ENCODE measurements at places on chromosomes 1 and 21.

GRCh38 chr1:232992227-232992626 lies 41.8 kb downstream of the NTPCR start:
- no peak for DNase-seq

DNA sequence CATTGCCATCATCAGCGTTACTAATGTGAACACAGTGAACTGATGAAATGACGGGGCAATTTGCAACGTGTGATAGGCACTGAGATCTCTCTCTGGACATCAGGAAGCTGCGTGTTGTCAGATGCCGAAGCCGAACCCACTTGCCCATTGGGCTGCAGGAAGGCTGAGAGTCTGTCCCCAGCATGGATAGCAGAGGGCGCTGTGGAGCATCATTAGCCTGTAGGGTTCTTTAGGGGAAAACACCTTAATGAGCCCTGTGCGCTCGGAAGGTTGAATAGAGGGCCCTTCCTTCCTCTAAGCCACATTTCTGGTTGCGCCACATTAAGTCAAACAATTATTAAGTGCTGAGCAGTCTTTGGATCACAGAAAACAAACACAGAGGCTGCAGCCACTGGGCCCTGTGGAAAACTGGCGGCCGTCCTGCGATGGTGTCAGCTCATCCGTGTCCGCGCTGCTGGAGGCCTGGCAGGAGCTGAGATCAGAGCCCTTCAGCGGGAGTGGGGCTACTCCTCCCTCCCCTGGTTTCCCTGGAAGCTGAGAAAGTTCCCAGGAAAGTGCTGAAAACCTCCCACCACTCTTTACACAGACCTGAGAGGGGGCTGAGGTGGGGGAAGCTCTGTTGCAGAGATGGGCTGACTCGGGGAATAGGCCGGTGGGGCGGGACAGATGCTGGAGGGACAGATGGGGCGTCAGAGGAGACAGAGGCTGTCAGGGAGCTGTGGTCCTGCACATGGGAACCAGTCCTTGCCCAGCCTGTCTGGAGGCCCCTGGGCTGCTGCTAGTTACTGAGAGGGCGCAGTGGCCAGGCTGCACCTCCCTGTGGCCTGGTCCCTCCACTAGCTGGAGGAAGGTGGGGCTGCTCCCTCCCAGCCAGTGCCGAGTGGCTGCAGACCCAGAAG lies 12.7 kb downstream of the TFF2 start:
- DNase-seq, result no peak

DNA sequence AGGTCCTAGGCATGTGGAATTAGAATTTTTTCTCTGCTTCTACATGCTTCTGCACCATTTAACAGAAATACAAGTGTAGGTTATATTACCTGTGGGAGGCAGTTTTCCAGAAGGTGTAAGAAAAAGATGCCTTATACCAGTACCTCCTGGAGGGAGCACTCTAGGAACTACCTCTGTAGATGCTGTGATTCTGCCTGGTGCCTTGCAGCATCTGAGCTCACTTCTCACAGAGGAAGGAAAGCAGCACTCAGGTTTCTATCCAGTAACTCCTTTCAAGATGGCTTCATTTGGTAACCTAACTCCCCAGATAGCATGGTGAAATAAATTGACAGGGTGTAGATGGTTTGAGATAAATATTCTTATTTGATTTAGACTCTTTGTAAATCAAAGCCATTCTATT lies 50.3 kb downstream of the GIPC2 start:
- no peak for DNase-seq

DNA sequence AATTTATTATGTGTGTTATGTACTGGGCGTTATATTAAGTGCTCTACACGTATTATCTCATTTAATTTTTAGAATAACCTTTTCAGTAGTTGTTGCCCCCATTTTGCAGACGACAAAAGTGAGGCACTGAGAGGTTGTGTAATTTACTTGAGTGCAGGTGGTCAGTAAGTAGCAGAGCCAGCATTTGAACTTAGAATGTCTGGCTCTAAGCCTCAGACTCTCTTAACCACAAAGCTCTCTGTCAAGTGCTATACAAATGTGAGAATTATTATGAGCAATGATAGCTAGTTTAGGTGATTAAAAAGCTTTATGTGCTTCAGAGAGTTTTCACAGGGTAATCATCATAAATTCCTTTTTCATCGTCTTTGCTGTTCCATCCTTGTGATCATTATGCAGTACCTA lies 96.3 kb upstream of the UBE2U start:
- no peak for DNase-seq

- DNase-seq, result no peak
Measured at GRCh38 chr1:236773919-236774318, 21.2 kb upstream of the MTR start.

DNA sequence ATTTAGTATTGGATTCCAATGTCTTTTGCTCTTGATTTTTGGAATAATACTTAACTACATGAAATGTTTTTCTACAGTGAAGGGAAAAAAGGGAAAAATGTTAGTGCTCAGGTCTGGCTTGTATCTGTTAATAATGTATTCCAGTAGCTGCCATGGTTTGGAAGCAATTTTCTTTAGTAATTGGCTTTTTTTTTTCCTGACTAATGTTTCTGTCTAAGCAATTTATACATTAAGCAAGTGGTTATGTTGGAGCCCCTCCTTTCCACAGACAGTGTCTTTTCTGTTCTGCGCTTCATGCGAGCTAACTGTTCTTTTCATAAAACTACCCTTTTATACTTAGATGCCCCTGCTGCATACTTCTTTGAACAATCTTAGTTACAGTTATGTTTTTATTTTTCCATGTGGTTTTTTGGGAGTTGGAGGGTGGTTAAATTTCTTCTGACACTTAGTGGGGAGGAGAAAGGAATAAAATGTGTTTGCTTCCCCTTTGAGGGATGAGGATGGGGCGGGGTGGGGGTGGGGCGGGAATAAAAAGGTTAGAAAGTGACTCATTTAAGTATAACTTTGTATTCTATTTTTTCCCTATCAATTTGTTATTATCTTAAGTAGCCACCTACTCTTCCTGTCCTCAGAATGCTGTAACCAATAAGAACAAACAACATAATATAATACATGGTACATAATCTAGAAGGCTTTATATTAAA lies 83.1 kb downstream of the CLIC4 start:
- DNase-seq, result no peak

DNA sequence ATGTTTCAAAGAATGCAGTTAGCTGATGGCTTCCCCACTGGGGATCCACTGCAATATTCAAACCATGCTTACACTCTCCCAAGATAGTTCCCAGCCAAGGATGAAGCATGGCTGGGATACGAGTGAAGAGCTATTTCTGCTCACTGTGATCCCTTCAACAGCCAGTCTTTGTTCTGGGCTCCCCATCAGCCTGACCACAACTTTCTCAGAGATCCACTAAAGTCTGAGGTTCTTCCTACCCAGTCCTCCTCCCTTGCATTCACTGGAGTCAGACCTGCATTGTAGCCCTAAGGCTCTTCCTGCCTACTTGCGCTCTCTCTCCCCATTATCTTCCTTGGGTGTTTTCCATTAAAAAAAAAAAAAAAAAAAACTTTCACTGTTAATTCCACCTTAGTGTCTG lies 101.4 kb downstream of the TTLL7 start:
- no peak for DNase-seq

- DNase-seq, result no peak
Measured at GRCh38 chr1:227776331-227776771, 39.1 kb upstream of the PRSS38 start.

- DNase-seq, result no peak
Measured at GRCh38 chr1:217953922-217954321, 322.8 kb downstream of the SPATA17 start.

- DNase-seq, result no peak
Measured at GRCh38 chr1:233777566-233777965, 126.9 kb upstream of the SLC35F3 start.

DNA sequence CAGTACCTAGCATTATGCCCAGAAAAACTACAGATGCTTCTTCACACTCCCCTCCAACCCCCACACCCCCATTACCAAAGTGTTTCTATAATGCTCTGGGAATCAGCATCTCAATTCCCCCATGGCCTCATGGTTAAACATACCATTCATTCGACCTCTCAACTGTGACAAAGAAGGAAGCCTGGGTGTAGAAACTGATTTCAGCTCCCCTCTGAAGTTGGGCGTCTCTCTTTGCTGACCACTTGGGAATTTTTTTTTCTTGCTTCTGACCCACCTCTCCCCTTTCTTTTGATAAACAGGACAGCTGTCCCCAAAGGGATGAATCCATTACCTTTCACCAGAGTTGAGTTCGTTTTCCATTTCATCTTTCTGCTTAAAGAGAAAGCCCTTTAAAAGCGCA lies 116.4 kb upstream of the HOOK1 start:
- DNase-seq, result no peak

- no peak for DNase-seq
Measured at GRCh38 chr1:185775501-185775900, 41.3 kb downstream of the HMCN1 start.

DNA sequence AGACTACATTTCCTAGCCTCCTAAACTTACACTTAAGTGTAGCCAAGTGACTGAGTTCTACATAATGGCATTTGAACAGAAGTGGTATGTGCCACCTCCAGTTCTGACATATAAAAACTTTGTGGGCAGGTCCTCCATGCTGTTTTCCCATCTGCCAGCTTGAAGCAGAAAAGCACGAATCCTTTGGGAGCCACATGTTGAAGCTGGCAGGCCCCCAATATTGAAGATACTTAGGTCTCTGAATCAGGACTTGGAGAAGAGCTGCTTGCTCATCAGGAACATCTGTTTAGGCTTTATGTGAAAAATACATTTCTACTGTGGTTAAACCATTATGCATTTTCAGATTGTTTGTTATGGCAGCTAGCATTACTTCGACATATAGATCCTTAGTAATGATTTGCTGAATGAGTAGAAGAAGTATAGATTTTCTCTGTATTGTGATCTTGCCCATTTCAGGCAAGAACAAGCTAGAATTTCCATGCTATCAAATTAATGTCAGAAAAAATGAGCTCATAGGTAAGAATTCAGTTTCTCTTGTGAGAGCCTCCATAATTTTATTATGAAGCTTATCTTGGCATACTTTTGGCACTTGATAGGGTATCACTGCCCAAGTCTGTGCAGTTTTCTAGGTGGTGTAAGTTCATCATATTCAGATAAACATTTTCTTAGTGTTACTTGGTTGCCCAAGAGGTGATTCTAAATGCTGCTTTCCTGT lies 68.4 kb downstream of the GDAP2 start:
- DNase-seq, result no peak

DNA sequence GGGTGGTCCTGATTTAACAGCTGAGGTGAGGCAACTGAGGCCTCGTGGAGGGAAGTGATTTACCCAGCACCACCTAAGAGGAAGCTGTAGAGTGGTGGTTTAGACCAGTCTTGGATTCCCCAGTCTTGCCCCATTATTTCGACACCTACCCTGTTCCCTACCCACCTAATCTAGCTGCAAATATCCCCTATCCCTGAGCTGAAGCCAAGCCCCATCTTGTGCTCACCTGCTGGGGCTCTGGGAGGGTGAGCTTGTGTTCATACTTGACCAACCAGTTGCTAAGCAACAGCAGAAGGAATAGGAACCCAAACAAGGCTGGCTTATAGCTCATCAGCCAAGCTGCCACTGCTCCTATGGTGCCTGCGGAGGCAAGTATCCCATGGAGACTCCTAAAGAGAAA lies 2.0 kb downstream of the TEX46 start:
- DNase-seq, result no peak

DNA sequence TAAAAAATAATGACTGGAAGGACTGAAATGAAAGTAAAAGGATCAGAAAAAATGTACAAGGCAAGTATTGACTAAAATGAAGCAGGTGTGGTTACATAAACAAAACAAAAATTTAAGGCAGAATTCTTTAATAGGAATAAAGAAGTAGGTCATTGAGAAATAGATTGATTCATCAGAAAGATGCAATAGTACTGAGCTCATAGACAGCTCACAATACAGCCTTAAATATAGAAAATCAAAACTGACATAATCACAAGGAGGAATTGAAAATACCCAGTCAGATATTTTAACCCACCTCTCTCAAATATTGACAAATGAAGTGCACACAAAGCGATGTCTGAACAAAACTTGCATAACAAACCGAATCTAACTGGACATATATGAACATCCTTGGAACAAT lies 366.8 kb upstream of the DPYD start:
- DNase-seq, result no peak

GRCh38 chr1:40161888-40162397 lies 756 bp downstream of the RLF start:
- DNase-seq, result no peak

DNA sequence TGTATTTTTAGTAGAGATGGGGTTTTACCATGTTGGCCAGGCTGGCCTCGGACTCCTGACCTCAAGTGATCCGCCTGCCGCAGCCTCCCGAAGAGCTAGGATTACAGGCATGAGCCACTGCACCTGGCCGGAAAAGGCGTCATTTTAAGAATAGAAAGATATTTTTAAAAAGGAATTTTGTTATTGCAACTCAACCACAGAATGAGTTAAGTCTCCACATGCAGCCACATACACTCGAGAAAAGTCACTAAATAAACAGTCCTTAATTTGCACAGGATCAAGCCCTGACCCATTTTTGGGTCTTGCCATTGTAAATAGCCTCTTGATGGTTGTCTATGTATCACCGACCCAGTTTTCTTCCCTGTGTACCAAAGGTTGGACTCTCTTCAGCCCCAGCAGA lies 85.5 kb downstream of the FBXO2 start:
- DNase-seq, result no peak

GRCh38 chr1:24535021-24535424 lies 20.9 kb upstream of the NCMAP start:
- no peak for DNase-seq

- DNase-seq, result peak; percentile 29
Measured at GRCh38 chr1:219566951-219567947, 45.7 kb downstream of the ZC3H11B start.

DNA sequence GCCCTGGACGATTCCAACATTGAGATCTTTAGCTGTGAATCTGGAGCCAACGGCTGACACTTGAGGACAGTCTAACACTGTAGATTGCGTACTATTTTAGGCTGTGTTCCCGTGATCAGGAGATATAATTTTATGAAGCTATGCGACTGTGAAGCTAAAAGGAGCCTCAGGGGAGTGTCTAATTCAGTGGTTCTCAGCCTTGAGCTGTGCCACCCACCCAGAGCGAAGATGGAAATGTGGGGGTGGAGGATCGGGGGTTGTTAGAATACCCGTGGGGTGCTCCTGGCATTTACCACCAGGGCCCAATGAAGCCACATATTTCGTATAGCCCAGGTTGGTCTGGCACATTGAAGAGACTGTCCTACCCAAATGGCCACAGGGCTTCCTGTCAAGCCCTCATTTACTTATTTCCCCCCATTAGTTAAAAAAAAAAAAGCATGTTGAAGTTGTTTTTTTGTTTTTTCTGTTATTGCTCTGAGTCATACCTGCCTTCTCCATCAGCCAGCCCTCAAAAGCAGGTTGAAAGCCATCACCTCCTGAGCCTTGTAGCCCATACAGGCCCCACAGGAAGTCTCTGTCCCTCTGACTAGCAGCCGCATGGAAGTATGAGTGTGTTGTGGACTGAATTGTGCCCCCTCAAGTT lies 141.7 kb downstream of the GALNT2 start:
- DNase-seq, result no peak

DNA sequence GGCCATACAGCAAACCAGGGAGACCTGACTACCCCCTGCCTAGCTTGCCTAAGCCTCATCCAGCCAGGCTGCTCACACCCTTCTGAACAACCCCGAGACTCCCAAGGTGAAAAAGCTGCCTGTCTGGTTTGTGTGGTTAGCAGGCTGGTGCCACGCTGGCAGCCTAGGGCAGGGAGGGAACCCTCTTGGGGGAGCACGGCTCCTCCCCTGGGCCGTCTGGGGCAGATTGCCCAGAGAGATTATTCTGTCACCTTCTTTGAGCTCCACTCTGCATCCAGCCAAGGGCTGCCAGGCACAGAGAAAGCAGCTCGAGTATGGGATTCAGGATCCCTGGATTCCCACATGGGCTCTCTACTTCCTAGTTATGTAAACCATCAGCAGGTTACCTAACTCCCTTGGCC lies 27.5 kb upstream of the TCEA3 start:
- no peak for DNase-seq
